AG08395 (cell line): ENCODE measurements at places on chromosomes 11 and 22.

DNA sequence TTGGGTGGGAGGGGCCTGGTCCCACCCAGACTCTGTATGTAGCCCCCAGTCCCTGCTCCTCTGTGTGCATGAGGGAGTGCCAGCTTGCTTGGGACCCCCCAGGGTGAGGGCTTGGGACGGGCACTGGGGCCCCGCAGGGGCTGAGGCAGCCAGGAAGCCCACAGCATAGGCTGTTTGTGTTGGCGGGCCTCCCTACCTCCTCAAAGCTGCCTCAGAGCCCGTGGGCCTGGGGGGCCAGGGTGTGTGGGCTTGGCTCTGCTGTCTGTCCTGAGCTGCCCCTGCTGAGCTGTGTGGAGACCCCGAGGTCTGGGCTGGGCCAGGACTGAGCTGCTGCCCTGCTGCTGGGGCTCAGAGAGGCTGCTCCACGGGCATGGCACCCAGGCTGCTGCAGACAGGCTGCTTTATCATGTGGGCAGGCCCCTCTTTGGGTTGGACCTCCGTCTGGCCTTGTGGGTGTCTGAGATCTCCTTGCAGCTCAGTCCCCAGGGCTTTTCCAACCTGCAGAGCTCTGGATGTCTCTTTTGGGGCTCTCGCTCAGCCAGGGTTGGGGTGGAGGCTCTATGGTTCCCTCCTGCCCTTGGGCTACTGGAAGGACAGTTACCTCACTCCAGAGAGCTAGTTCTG is 3.3 kb downstream of the TSPAN4 start:
- DNase-seq = no peak

GRCh38 chr22:17106161-17106784 is 14.9 kb downstream of the TMEM121B start:
- DNase-seq = no peak

- no peak for DNase-seq
Measured at GRCh38 chr22:37639771-37640590, 512 bp downstream of the SH3BP1 start.

DNA sequence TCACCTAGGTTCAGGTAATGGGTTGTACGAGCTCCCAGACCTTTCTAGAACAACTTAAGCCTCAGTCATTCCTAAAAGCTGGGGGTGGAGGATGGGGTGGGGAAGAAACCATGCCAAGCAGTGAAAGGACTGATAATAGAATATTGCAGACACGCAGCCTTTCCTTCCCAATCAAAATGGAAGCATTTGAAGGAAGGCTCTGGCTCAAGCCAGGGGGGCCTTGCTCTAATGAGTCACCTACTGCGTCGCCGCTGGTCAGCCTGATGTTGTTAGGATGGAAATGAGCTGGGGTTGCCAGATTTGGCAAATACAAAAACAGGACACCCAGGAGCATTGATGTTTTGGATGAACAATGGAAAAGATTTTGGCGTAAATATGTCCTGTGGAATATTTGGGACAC is 6.2 kb downstream of the SYT12 start:
- no peak for DNase-seq

- DNase-seq = no peak
Measured at GRCh38 chr11:9462806-9463537, 2.2 kb downstream of the ZNF143 start.

DNA sequence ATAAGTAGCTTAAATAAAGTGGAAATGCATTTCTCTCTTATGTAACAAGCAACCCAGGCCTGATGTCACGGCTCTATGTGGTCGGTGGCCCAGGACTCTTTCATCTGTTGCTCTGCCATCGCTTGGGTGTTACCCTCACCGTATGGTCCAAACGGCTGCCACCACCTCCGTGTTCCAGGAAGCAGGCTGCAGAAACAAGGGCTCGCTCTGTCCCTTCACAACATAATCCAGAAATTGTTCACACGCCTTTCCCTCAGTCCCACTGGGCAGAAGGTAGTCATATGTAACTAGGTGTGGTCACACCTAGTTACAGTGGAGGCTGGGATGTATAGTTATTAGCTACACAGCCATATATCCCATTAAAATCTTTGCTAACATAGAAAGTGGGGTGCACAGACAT is 421.0 kb downstream of the SOX6 start:
- DNase-seq = no peak

- no peak for DNase-seq
Measured at GRCh38 chr11:117606211-117606610, 190.8 kb downstream of the DSCAML1 start.

- no peak for DNase-seq
Measured at GRCh38 chr11:124108156-124108555, 7.1 kb upstream of the VWA5A start.

- DNase-seq = no peak
Measured at GRCh38 chr22:24128631-24129262, 52.5 kb upstream of the SUSD2 start.

GRCh38 chr11:66915046-66915832 is 42.9 kb downstream of the PC start:
- no peak for DNase-seq

DNA sequence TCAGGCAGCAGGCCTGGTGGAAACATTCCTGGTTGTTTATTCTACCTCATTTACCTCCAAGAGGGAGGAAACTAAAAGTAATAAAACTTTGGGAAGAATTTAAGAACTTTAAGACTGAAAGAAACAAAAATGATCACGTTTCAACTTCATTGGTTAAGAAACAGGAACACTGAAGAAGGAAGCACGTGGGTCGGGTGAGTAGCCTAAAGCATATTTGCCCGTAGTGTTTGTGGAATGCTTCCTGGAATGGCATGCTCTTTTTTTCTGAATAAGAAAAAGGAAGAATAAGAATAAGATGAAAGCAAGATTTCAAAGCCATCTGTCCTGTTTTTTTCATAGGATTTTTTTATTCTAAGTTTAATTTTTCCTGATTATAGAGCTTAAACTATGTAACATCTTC is 83.1 kb downstream of the WNT11 start:
- DNase-seq = peak; percentile 29

- DNase-seq = no peak
Measured at GRCh38 chr22:45861259-45861658, 115.7 kb downstream of the WNT7B start.

GRCh38 chr11:102685338-102685737 is 20.2 kb downstream of the MMP27 start:
- no peak for DNase-seq

GRCh38 chr22:26852176-26852575 is 194.8 kb downstream of the MIAT start:
- no peak for DNase-seq

GRCh38 chr11:95989076-95989605 is 65.2 kb upstream of the MTMR2 start:
- DNase-seq = no peak

GRCh38 chr11:122317305-122317704 is 201.3 kb upstream of the BLID start:
- peak; percentile 50 for DNase-seq

DNA sequence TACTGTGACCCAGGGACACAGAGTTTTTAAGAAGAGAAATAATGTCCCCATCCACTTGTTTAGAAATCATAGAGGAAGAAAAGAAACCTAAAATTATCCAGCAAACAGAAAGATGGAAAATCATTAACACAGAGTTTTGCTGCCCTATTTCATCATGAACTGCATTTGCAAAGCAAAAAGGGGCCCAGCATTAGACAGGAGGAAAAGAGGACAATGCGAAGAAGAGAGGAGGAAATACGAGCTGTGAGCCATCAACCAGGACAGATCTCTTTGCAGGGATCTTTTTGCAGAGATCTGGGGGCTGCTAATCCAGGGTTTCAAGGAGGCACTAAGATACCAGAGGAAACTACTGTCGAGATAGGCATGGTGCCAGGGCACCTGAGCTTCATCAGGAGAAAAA is 14.4 kb upstream of the NCAM1 start:
- DNase-seq = no peak

GRCh38 chr11:34037016-34037415 is 14.5 kb upstream of the CAPRIN1 start:
- no peak for DNase-seq

- no peak for DNase-seq
Measured at GRCh38 chr11:19963697-19964387, 196.4 kb downstream of the DBX1 start.

GRCh38 chr11:134662629-134663360 is 250.8 kb upstream of the B3GAT1 start:
- DNase-seq = no peak

GRCh38 chr11:827146-827896 is 398 bp upstream of the CRACR2B start:
- DNase-seq = no peak

GRCh38 chr11:16367252-16367651 is 10.9 kb upstream of the SOX6 start:
- no peak for DNase-seq

DNA sequence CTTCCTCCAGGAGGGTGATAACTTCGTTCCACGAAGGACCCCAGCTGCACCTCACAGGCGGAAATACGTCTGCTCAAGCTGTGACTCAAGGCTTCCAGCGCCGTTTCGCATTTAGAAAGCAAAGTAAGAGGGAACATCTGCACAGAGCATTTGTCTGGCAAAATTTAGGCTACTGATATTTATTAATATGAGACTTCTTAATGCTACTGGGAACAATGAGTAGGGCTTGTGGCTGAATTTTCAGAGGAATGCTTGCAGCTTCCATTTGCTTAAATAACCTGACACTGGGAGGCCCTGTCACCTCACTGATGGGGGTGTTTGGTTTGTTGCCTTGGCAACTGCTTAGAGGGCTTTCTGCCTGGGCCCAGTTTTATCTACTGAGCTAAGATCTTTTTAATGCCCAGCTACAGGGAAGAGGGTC is 14.7 kb upstream of the ST14 start:
- DNase-seq = no peak

- DNase-seq = no peak
Measured at GRCh38 chr11:87909178-87909577, 266.1 kb downstream of the RAB38 start.

GRCh38 chr11:31150011-31150410 is 219.5 kb downstream of the DCDC1 start:
- no peak for DNase-seq

DNA sequence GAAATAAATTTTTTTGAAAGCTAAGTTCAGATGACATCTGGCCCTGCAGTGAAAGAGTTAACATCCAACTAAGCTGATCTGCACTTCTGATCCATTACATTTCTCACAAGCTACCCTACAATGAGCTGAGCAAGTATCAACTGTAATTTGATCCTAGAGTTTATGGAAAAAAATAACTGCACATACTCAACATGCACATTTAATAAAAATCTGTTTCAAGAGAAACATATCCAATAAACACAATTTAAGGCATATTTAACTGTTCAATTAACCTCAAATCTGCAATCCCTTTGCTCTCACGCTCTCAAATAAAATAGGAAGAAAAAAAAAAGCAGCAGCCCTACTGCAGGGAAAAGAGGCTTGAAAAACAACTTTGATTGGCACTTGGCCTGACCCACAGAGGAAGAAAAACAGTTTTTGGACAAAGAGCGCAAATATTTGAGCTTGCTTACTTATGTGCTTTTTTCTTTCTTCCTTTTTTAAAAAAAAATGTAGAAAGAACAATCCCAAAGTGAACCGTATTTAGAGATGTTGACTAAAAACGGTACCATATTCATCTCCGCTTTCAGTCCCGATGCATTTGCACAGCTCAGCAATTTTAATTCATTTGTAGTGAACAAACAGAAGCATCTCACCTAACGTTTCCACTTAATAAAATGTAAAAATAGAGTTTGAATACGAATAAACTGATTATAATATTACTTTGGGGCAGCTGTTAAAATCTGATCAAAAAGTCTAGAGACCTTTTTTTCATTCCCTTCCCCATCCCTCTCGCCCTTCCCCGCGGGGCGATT is 1.6 kb downstream of the SESN3 start:
- DNase-seq = no peak

DNA sequence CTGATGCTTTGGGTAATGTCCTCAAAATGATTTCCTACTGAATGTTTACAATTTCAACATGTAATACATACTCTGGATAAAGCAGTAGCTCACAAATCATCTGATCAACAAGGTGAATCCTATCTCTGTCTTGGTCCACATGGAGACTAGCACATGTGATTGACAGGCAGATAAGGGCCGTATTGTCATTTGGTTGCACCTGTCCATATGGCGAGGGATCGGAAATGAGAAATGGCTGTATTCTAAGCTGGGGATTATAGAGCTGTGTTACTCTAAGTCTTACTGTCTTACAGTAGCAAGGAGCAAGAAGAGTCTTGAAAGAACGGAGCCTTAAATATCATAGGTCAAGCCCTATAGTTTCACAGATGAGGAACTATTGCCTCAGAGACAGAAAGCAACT is 55.7 kb downstream of the APIP start:
- no peak for DNase-seq

DNA sequence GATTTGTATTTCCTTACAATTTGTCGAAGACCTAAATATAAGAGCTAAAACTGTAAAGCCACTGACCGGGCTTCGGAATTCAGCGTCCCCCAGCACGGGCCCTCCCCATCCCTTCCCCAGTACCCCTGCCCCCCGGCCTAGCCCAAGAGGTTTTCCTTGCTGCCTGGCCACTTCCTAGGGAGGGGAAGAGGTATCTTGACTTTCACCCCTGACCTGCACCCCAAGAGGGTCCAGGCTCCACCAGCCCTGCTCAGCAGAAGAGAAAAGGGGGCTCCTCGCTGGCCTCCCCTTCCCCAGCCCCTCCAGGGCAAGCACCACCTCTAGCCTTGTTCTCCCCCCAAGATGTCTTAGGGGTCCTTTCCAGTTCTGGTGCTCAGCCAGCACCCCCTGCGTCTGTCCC is 26.1 kb upstream of the CARS1 start:
- DNase-seq = no peak

DNA sequence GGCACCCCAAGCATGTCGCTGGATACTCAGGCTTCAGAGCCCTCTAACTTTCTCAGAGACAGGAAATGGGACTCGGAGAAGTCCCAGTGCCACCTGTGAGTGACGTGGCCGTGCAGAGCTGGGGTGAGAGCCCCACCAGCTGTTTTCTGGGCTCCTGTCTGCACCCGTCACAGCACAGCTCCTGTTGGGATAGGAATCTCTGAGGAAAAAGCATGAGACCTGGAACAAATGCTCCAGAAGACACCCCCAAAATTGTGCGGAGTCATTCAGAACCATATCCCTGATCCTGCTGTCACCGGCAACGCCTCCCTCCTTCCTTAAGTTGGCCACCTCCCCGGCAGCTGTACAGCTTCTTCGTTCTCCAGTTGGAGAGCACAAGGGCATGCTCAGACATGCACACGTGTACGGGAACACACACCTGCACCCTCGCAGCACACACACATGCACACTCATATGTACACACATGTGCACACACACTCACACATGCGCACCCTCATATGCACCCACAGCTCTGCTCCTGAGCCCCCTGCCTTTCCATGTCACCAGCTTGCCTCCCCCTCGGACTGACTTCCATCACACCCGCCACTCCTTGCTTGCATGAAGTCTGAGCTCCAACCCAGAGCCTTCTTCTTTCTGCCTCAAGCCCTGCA is 1430.0 kb downstream of the BRD1 start:
- no peak for DNase-seq

- DNase-seq = no peak
Measured at GRCh38 chr11:105033781-105034180, 1.2 kb downstream of the CASP1 start.

DNA sequence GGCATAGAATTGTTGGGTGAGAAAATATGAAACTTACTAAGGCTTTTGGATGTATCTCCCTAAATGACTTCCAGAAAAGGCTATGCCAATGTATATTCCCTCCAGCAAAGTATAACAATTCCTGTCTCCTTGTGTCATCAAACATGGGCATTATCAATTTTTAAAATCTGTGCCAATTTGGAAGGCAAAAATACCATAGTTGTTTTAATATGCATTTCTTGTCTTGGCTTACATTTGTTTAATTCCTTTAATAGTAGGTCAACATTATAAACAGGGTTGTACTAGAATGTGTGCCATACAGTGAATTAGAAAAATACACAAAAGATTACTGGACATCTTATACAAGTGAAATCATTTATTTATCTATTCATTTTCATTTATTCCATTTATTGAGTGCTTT is 41.6 kb downstream of the DCUN1D5 start:
- no peak for DNase-seq
